Stimulated activated CD8-positive, alpha-beta memory T cell treated with anti-CD3 and anti-CD28 coated beads, Interleukin-7, amount 100 ng/mL, for 4 hours (primary cell): ENCODE measurements at places on chromosomes 6 and 20.

DNA sequence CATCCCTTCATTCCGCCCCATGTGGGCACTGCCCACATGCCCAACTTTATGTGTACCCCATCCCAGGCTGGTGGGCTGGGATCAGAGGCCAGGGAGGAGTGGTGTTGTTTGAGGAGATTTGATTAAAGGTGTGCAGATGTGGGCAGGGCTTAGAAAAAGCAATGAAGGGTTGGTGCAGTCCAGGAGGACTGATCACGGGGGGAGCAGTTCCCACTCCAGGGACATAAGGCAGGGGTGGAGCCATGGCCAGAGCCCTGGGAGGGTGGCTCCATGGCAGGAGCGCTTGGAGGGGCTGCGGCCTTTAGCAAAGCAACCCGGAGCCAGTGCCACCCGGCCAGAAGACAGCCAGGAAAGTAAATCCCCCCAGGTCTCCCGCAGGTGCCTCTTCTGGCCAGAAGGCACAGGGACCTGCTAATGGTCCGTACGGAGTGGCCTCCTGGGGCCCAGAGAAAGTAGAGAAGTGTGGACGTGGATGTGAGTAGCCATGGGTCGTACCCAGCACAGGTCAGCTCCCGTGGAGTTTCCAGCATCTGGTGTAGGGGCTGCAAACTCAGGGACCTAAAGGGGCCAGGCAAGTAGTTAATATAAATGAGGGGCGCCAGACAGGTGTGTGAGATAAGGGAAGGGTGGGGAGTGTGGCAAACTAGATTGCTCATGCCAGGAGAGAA lies 62.1 kb upstream of the APCDD1L start:
- no peak for DNase-seq

GRCh38 chr6:14664621-14665315 lies 547.2 kb downstream of the CD83 start:
- no peak for DNase-seq

DNA sequence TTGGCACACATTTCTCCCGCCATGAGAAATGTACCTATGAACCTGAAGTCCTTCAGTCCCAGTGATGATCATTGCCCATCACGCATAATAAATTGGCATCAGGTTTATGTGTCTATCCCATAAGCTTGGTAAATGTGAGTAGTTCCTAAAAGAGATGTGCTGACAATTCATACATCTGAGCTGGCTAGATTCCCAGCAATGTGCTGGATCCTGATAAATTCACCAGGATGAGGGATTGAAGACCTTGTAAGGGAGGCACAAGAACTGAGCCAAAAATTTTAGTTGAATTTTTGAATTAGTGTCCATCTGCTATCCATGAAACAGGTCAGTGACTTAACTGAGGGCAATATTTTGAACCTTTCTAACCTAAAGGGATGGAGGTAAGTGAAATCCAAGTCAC lies 267.9 kb upstream of the CITED2 start:
- DNase-seq: no peak

DNA sequence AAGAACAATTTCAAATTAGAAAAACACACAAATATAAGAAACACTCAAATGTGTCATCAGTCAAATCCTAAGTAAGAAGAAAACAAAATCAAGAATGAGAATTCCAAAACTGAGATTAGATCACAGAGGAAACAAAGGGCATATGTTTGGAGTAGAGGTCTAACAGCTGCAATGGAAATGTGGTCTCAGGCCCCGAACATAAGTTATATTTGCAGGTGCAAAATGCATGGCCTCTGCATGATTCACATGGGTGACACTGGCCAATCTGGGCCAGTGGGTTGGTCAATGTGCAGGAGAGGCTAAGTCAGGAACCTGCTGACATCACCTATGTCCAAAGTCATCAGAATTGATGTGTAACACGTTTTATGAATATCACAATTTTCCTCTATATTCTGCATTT lies 108.5 kb upstream of the MAP7 start:
- no peak for DNase-seq

GRCh38 chr6:149362289-149362688 lies 37.8 kb upstream of the SUMO4 start:
- no peak for DNase-seq

DNA sequence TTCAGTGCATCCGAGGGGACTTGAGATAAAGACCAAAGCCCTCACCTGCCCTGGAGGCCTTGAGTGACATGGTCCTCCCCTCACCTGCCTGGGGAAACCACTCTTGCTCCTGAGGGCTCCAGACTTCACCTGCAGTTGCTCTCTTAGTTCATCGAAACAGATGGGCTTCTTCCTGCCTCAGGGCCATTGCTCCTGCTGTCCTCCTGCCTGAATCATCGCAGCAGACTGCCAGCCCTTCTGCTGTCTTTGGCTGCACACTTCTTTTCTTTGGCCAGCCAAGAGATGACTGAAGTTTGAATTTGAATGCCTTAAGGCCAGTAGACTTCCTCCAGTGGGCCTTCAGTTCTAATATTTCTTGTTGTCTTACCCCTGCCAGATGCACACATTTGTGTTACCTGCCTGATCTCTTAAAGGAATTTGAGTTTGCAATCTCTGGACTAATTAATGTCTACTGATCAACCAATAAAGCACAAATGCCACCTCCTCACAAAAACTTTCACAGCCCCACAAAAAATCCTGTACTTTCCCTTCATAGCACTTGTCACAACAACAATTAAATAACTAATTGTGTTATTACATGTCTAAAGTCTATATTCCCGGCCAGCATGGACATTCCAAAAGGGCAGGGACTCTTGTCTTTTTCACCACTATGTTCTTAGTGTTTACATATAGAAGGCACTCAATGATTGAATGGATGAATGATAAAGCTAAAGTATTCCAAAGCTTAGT lies 56.7 kb upstream of the SGK1 start:
- DNase-seq: no peak

DNA sequence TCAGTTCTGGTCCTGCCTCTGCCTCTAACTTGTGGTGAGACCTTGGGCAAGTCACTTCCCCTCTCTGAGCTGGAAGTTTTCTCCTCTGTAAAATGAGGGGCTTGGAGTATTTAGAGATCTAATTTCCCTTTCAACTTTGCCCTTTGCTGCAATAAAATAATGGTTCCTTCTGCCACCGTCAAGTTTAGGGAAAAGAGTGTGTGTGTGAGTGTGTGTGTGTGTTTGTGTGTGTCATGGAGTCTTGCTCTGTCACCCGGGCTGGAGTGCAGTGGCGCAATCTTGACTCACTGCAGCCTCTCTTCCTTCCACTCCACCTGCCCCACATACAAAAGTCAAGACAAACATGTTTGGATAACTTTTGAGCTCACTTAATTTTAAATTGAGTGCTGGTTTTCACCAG lies 39.2 kb upstream of the PIM1 start:
- no peak for DNase-seq

- DNase-seq: no peak
Observed at GRCh38 chr6:15036690-15037245, 209.1 kb upstream of the JARID2 start.

DNA sequence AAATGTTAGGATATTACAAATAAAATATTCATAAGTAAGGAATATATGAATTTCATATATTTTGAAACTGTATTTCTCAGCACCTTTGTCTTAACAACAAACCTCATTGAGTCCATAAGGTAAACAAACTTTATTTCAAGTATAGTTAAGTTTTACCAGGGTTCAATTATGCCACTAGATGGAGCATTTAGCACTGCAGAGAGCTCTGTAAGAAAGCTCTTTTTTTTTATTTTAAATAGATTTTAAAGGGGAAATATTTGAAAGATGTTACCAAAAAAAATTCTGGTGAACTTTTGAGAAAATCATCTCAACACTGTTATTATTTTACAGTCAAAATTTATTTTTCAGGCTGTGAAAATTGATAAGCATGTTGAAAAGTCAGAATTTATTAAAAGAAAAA lies 955.2 kb upstream of the EYS start:
- DNase-seq: no peak

- no peak for DNase-seq
Observed at GRCh38 chr20:21126581-21126870, 644 bp downstream of the KIZ start.

DNA sequence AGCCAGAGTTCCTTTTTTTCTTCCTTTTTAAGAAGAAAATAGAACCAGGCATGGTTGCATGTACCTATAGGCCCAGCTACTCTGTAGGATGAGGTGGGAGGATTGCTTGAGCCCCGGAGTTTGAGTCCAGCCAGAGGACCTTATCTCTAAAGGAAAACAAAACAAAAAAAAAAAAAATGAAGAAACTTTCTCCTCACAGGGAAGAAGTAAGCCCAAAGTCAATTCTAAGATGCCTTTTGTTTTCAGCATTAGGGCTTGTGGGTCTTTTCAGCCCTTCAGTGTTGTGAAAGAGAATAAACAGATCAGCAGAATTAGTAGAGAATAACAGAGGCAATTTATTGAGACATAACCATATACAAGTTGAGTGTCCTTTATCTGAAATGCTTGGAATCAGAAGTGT lies 26.8 kb downstream of the ZNF451 start:
- no peak for DNase-seq

DNA sequence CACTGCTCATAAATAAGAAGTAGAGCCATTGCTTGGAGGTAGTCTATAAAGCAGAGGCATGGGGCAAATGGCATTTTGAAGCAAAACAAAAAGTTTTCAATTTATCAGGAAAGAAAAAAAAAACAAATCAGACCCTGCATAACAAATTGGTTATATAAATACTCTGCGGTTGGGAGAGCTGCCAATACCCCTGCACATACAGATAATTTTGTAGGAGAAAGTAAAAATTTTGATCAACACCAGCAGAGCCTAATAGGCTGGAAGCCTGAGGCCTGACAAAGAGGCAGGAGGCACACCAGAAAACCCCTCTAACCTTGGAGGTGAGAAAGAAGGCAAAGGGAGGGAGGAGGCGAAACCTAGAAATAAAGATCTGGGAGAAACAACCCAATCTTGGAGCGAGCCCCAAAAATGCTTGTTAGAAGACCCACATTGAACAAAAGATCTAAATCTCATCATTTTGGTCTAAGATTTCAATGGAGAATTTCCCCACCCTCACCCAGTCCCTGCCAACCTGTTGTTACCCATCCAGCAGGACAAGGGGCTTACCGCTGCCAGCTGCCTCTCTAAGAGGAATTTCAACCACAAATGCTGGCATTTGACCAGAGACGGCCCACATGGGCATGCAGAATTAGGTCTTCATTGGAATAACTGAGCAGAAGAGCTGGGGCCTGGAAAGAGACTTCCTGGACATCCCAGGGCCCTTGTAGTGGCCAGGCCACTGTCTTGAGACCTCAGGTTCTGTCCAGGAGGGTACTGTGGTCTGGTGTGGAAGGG lies 28.4 kb downstream of the FOXA2 start:
- no peak for DNase-seq

DNA sequence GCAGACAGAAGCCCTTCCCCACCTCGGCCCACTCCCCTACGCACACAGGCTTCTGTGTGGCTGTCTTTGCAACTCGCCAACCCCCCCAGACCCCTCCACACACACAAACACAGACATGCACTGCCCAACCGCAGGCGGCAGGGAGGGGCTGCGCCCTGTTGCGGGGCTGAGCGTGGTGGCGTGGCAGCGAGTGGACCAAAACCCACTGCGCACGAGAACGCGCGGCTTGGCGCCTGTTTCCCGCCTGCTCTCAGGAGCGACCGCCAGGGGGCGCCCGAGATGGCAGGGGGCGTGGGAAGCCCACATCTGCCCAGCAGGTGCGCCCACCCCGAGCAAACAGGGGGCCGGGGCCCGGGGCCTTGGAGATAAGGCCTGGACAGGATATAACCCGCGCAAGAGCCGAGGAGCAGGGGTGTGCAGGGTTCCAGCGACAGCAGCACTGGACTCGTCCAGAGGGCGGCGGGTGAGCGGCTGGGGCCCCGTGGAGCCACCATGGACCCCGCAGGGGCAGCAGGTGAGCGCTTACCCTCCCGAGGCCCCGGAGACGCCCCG lies at the start of gene RBPJL:
RBPJL (plus strand) TSS at position 410 of the 552 bp plus-strand sequence; CDS start at position 493, 83 bp downstream.
- DNase-seq: no peak

- DNase-seq: no peak
Observed at GRCh38 chr6:151493804-151494234, at the start of gene CCDC170. CCDC170 (plus strand) TSS chr6:151494017; CDS start chr6:151494129, 112 bp downstream.

DNA sequence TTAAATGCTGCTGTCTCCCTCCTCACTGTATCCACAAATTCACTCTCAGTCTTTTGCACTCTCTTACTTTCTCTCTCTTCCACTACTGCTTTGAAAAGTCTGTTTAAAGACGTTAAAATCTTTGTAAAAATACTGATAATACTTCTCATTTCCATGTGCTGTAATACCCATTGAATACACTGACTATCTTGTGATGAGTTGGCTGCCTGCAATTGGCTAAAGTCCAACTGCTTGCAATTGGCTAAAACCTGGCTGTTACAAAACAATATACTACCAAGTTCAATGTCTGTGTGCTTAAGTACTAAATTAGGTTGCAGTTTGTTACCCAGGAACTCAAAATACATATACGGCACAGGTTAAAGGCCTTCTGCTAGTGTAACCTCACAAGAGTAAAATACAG lies 264.8 kb downstream of the THBS2 start:
- no peak for DNase-seq

- no peak for DNase-seq
Observed at GRCh38 chr20:63496596-63497120, 2.2 kb downstream of the EEF1A2 start.

DNA sequence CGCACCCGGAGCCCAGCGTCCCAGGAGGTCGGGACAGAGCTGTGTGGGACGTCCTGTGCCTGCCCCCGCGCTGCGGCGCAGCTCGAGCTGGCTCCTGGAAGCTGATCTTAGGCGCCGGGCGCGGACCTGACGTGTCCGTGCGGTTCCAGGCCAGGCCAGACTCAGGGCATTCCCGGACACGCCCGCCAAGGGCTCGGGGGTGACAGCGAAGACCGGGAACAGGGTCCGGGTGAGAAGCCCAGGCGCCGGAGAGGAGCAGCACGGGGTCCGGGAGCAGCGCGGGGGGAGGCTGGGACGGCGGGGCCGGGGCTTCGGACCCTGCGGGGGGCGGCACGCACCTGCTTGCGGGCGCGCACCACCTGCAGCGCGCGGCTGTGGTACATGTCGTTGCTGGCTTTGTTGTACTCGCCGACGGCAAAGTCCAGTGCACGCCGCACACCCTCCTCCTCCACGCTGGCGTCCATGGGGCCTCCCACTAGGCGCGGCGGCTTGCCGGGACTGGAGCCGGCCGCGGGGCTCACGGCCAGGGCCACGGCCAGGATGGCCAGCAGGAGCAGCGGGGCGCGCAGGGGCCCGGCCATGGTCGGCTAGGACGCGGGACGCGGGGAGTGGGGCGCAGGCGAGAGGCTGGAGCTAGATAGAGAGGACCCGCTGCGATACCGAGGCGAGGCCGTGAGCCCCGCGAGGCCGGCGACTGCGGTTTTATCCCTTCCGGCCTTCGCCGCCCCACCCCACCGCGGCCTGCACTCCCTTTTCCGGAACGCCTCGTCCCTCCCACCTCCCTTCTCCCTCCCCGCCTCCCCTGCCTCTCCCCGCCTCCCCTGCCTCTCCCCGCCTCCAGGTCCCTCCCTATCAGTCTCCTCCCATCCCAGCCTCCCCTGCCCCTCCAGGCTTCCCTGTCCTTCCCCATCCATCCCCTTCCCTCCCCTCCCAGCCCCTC lies at the start of gene CST3:
CST3 (minus strand) TSS at position 674 of the 940 bp plus-strand sequence; CDS start at position 581, 93 bp downstream.
- no peak for DNase-seq
